ENCODE measurements at places on chromosomes 4 and X. TPM values are rescaled to one million over a fixed set of nuclear protein-coding genes. Genes with fewer than 3 reads are reported as not detected.

- DNase-seq = no peak
Observed at GRCh38 chrX:13235930-13236329, 83.9 kb downstream of the ATXN3L start.

- no peak for DNase-seq
Observed at GRCh38 chr4:140648716-140649308, 80.1 kb upstream of the UCP1 start.

GRCh38 chr4:6641164-6641970 is 882 bp downstream of the MRFAP1 start:
- no peak for DNase-seq

DNA sequence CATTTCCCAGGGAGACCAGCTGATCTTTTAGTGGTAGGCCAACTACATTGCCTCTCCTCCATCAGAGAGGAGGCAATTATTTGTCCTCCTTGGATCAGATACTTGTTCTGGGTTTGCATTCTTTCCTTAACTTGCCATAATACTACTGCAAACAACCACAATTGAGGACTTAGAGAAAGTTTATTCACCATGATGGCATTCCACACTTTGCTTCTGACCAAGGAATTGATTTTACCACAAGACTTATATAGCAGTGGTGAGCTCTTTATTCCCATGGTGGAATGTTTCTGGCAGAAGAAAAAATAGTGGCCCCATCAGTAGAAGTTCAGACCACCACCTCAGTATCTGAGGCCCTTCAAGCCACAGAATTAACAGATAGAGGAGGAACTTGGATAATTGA is 123.9 kb upstream of the PPP3CA start:
- no peak for DNase-seq

- peak; percentile 25 for DNase-seq
Observed at GRCh38 chr4:16264798-16265197, 38.5 kb upstream of the TAPT1 start.

DNA sequence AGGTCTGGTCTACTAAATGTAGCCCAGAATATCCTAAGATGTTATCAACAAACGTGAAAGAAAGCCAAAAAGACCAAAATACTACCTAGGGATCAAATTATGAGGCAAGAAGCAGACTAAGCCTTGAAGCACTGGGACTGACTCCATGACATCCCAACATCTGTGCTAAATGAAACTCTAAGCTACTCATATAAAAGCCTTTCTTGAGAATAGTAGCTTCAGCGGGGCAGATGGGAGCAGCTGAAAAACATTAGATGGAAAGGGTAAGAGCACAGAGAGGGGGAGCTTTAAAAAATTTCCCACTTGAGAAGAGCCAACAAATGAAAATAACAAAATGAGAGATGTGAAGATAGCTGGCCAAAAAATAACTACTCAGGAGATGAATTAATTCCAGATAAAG is 81.7 kb downstream of the MAD2L1 start:
- DNase-seq = no peak

DNA sequence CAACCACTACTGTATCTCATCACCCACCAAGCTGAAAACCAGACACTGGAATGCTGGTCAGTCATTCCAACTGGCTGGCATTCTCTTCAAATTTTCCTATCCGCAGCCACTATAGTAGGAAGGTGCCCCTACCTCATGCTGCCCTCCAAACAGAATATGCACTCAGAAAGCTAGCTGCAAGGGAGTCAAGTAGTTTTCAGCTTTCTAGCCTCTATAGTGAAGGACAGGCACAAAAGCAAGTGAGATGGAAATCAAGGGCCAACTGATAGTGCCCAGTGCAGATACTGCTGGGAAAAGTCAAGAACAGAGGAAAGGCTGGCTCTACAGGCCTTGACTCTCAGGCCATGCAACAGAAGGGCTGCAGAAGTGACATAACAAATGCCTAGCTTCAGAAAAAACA is 47.2 kb downstream of the BCOR start:
- DNase-seq = no peak

The SAGE1 gene
- not detected for total RNA-seq

The SHROOM3 gene
- total RNA-seq = 2.8 TPM

- DNase-seq = no peak
Observed at GRCh38 chrX:97267396-97268181, 383.9 kb downstream of the RPA4 start.

The RHOXF1 gene
- not detected for total RNA-seq

The MBNL3 gene
- 12.2 TPM for total RNA-seq

The APLN gene
- 0.19 TPM for total RNA-seq

GRCh38 chr4:188821500-188821899 is 682.3 kb downstream of the TRIML1 start:
- DNase-seq = no peak

GRCh38 chr4:155973639-155974475 is 20.2 kb upstream of the CTSO start:
- no peak for DNase-seq

The HHIP gene
- total RNA-seq = 0.16 TPM

GRCh38 chr4:124939908-124940307 is 227.4 kb upstream of the ANKRD50 start:
- DNase-seq = no peak

The DSPP gene
- not detected for total RNA-seq

DNA sequence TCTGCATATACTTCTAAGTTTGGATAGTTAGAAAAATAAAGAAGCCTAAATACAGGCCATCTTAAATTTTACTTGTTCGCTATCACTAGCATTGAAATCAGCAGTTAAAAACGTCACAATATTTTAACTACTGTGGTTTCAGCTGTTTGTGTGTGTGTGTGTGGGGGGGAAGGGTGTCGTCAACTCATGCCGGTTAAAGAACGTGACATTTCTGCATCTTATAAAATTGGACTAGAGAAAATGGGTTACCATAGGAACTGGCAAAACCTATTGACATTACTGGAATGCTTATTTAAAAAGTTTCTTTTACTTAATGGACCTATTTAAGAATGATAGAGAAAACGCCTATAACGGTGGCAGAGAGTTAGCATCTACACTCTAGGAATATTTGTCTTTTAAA is 1.2 kb upstream of the CNKSR2 start:
- no peak for DNase-seq

DNA sequence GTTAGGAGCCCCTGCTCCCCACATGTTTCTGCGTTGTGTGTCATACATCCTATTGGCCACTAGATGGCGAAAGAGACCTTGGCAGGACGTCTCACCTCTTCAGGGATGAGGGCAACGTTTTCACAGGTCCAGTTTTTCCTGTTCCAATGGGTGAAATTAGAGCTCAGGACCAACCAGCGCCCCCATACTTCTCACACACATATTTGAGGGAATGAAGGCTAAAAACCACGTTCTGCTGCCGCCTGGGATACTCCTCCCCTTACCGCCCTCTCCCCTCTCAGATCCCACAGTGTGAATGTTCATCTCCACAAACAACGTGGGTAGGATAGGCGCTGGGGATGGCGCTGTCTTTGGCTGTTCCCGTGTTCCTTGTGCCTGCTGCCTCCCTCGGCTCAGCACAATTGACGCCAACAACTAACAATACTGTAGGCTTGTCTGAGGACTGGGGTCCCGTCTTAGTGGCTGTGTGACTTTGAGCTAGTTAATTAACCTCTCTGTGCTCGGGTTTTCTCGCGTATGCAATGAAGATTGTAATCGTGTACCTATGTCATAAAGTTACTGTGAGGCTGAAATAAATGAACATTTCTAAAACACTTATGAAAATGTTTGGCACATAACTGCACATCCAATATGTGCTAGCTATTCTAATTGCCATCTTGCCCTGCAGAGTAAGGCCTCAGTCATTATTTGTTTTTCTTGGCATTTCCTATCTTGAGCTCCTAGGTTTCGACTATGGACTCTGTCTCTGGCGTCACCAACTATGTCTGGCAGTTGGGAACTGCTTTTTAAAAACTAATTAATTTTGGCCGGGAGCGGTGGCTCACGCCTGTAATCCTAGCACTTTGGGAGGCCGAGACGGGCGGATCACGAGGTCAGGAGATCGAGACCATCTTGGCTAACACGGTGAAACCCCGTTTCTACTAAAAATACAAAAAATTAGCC is 181.3 kb upstream of the STK26 start:
- DNase-seq = peak; percentile 68

GRCh38 chr4:169664615-169665014 is 44.2 kb downstream of the CLCN3 start:
- no peak for DNase-seq

DNA sequence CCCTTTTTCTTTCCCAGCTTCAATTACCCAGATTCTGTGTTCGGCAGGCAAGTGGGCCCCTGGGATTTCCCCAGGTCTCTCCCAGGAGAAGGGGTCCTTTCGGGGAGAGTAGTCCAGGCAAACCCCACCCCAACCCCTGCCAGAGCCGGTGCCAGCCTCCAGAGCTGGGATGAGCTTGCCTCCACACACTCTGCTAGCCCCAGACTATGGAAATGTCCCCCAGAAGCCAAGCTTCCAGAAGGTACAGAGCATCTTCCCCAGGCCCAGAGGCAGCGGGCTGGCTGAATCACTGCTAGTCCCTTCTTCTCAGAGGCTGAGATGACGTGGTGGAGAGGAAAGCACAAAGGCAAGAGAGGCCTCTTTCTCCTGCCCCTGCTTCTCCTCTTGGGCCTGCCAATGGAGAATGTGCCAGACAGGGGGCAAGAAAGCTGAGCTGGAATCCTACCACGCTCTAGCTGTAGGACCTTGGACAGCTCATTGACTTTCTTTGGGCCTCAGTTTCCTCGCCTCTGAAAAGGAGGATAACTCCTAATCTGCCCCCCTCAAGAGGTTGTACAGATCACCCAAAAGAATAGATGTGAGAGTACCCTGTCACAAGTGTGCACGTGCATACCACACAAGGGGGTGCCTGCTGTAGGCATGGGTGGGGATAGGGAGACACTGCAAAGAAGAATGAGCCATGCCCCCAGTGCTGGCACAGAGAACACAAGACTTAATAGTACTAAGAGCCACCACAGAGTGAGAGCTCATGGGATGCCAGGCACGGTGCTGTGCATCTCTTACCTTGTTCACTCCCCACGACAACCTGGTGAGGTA is 2.1 kb downstream of the SASH3 start:
- DNase-seq = no peak

DNA sequence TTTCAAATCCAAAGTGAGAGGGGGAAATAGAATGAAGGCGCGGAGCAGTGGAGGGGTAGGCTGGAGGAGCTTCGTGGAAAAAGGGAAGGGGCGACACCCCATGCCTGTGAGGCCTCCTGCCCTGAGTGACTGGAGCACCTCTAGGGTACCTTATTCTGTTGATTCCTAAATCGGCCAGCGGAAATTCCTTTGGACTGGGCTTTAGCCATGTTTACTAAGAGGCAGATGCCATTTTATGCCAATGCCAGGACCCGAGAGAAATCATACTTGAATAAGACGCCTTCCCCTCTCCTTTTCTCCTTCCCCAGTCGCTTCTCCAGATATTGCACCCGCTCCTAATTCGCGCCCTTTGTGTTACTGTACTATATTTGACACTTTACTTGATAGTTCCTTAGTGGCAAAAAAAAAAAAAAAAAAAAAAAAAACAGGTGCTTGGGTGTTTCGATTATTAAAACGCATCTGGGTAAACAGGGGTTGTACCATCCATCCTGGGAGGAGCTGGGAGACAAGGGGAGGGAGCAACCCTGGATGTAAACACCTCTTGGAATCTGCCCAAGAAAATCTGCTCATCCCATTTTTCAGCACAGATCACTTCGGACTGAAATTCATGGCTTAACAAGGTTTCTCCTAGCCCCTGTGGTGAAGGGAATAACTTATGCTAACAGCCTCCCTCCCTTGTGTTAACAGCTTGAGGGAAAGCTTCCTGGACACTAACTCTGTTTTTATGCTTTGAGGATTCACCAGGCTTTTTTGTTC is 1.5 kb downstream of the BMP3 start:
- no peak for DNase-seq

DNA sequence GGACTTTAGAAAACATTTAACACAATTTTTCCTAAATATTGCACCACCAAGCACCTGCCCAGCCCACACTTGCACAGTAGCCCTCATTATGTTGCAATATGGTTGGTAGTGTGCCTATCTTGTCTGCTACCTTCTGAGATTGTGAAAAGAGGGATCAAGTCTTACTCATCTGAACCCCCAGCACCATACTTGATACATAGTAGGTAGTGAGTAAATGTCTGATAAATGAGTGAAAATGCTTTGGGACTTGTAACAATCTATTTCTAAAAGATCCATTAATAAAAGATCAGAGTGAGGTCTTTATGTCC is 118.4 kb upstream of the MED14 start:
- DNase-seq = no peak

DNA sequence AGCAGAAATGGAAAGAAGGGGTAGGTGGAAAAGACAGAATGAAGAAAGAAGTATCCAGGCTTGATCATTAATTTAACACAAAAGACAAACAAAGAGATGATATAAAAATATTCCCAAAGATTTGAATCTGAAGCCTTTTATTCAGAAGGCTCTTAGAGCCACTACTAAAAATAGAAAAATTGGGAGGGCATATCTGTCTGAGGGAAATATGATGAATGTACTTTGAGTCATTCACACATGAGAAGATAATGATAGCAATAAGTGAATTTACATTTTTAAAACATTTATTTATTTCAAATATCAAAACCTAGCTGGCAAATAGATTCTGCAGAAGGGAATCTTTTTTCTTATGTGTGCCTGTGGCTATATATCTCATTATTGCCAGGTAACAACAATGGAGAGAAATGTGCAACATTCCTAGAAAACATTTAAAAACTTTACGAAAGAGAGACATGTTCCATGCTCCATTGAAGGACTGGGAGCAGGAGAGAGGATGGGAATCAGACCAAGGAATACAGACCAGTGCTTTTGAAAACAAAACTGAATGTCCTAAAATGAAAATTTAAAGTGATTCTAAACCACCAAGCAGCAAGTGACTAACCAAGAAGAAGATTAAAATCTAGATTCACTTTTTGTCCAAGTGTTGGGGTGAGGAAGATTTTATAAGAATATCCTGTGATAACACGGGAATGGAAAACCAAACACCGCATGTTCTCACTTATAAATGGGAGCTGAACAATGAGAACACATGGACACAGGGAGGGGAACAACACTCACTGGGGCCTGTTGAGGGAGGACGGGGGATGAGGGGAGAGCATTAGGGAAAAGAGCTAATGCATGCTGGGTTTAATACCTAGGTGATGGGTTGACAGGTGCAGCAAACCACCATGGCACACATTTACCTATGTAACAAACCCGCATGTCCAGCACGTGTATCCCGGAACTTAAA is 41.2 kb downstream of the ANXA5 start:
- DNase-seq = no peak

- no peak for DNase-seq
Observed at GRCh38 chrX:13654116-13654515, 1.2 kb downstream of the TCEANC start.

DNA sequence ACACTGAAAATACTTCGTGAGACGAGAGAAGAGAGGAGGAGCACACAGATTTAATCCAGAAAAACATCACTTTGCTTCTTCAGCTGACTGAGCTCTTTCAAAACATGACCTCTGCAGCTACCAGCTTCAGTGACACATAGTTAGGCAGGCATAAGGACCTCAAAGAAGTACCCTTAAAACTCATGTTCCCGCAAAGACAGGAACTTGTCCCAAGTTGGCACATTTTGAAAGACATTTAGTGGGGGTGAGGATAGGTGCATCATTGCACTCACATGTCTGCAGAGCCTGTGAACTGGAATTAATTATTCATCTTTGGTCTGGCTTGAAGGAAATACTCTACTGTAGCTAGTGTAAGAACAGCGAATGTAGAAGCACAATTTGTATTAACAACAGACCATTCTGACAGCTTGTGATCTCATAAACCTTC is 221.8 kb downstream of the MGST2 start:
- no peak for DNase-seq

DNA sequence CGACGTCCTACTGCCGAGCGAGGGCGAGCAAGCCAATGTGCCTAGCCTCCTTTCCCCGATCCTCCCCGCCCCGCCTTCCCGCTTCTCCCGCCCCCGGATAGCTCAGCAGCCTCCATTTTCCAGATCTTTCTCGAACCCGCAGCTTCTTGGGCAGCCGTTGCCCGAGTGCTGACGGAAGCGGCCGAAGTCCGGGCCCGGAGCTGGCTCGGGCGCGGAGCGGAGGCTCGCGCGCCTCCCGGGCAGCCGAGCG is 172 bp upstream of the HSPA4L start:
- DNase-seq = peak; percentile 73

Measured in H4 (cell line).